ENCODE measurements at places on chromosomes 5 and 9.
A peak's percentile ranks its signal among the peaks of the same experiment; 100 is the strongest.

GRCh38 chr5:161230221-161230620 lies 316.3 kb downstream of the GABRB2 start:
- DNase-seq: no peak

GRCh38 chr5:171601266-171601881 lies 181.9 kb downstream of the FGF18 start:
- no peak for DNase-seq

GRCh38 chr5:146840016-146840415 lies 38.5 kb downstream of the PPP2R2B start:
- DNase-seq: no peak

GRCh38 chr5:173880306-173880985 lies 7.7 kb upstream of the CPEB4 start:
- DNase-seq: no peak

DNA sequence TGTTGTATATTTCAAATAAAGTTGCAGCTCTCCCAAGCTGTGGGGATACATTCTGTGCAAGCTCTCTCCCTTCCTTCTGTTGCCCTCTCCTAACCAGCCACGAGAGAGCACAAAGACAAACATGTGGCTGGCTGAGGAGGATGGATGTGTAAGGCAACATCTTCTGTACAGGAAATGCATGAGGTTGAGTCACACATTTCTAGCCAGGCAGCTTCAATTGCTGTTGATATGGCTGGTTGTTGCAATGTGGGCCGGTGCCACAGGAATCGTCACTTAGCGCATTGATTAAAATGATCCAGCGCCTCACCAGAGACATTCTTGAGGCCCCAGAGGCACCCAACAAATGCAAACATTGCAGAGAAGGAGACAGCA lies 207.1 kb downstream of the ICE1 start:
- no peak for DNase-seq

DNA sequence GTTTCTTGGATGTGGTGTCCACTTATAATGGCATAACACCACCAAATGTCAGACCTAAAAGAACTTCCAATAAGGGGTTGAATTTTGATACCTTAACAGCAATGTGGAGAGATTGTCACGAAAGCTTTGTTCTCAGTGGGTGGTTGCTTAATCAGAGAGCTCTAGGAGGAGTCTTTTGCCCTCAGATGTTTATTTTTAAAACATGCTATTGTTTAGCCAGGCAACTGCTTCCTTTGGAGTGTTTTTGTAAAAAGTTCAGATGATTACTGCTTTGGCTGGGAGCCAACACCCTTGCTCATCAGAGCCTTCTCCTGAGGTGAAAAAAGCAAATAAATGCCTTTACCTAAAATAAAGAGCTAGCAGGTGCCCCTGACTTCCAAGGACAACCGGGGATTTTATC lies 65.0 kb downstream of the SLC1A1 start:
- DNase-seq: peak; percentile 34

- no peak for DNase-seq
Observed at GRCh38 chr9:84471816-84472215, 131.3 kb upstream of the SLC28A3 start.

DNA sequence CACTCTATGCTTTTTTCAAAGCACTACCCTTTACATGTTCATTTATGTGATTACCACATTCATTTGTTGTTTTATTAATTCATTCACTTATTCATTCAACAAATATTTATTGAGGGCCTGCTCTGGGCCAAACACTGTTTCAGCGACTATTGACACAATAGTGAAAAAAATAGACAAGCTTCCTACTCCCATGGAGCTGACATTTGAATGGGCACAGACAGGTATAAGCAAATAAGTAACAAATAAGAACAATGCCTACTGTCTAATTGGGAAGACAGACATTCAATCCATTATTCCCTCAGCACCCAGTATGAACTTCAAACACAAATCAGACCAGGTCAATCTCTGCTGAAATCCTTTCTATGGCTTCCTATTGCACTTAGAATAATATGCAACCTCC lies 156.9 kb upstream of the NR3C1 start:
- no peak for DNase-seq

DNA sequence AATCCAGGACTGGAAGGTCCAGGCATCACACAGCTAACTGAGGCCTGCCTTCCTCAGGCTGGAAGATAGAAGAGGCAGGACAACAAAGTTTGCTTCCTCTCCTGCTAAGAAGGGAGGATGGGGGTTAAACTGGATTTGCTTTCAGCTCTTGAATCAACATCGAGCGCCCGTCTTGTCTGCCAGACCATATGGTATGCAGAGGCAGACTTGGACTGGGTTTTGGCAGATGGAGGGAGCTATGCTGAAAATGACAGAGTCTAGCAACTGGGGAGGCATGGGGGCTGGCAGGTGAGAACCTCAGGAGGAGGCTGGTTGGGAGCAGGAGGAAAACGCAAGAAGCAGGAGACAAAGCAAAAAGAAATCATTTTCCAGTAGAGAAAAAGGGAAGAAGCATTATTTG lies 289.5 kb upstream of the IL12B start:
- DNase-seq: no peak

DNA sequence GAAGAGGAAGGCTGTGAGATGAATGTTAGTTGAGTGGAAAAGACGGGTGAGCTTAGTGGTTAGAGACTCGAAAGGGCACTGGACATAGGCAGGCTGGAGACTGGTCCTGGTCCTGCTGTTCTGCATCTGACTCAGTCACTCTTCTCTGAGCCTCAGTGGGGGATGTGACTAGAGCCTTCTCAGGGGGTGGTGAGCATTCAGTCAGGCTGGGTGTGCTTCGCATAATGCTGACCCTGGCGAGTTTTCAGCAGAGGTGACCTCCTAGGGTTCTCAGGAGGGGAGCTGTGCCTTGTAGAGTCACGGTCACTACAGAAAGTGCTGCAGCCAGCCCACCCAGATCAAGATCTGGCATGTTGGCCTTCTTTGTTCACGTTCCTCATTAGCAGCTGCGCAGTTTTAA lies 44.3 kb downstream of the PRRC2B start:
- no peak for DNase-seq

- peak; percentile 44 for DNase-seq
Observed at GRCh38 chr5:173547579-173547978, 68.9 kb downstream of the BOD1 start.

DNA sequence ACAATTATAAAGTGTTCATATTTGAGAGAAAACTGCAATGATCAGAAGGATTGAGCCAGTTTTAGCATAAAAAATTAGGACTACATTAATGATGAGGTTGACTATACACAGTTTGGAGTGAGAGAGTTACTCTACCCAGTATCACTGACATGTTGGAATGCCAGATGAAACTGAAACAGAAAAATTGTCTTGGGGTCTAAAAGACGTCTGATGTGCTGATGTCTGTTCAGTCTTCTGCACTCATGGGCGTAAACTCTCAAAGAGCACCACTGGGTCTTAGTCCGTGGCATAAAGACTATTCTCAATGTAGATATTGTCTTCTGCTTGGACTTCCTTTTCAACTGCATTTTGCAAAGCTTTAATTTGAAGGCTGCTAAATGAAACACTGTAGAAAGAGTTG lies 29.5 kb downstream of the HAVCR1 start:
- no peak for DNase-seq

GRCh38 chr9:20664501-20664900 lies 19.6 kb upstream of the FOCAD start:
- no peak for DNase-seq

DNA sequence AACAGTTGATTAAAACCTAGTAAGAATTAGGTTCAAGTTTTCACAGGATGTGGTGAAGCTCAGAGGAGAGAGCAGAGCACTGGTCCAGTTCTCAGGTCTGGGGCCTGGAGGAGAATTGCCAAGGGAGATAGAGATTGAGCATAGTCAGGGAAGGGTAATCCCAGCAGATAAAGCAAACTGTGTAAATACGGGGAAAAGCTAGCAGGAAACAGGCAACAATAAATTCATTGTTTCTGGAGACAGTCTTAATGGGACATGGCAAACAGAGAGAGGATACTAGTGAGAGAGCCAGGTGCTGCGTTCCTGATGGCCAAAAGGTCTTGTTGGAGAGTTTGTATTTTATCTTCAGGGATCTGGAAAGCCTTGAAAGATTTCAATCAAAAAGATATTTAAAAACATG lies 333.0 kb downstream of the PDE4D start:
- DNase-seq: no peak

- DNase-seq: no peak
Observed at GRCh38 chr9:15206903-15207696, 99.9 kb downstream of the TTC39B start.

DNA sequence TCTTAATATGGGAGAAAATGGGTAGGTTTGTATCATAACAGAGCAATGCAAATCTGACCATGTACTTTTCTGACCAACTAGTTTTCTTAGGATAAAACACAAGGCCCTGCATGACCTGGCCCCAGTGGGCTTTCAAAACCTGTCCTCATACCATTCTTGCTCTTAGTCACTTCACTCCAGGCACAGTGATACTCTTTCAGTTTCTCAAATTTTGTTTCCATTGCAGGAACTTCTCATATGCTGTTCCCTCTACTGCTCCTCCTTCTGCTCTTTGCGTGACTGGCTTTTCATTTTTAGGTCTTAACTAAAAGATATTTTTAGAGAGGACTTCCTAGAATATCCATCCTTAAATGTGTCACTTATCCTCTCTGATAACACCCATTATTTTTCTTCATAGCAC lies 112.4 kb downstream of the INIP start:
- no peak for DNase-seq

GRCh38 chr9:121672213-121672612 lies 20.8 kb downstream of the DAB2IP start:
- no peak for DNase-seq

DNA sequence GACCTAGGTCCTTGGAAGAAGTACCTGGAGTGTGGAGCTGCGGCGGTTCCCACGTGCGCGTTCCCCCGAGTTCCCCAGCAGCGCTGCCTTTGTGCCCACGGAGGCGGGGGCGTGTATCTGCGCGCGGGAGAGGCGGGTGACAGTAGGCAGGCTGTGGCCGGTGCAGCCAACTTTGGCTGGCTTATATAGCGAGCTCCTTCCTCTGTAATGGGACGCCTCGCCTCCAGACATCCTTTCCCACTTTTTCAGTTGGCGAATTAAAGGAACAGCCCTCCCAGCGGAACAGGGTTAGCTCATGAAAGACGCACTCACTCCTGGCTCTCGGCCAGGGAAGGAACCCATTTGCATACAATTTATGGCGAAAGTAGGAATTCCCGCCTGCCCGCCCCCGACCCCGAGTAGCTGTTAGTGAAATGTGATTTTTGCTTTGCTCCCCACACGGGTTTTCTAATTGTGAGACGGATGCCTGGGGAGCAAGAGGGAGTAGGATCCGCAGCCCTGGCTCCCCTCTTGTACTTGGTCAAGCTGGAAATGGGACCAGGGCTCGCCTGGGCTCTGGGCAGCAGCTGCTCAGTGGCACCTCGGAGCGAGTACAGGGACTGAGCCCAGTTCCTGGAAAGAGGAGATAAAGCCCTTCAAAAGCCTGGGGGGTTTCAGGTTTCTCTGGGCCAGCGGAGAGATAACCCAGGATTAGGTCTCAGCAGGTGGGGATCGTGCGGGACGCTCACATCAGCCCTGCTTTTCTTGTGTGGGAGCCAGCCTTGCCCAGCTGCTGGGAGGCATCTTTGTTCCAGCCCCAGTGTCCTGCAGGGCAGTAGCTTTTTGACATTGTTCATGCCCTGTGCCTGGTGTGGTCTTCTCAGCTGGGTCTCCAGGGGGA lies at the start of gene TNC:
TSS of gene TNC (minus strand) at position 159 of the 880 bp plus-strand sequence. CDS start 27,139 bp downstream, outside the sequence.
- DNase-seq: peak; percentile 52

DNA sequence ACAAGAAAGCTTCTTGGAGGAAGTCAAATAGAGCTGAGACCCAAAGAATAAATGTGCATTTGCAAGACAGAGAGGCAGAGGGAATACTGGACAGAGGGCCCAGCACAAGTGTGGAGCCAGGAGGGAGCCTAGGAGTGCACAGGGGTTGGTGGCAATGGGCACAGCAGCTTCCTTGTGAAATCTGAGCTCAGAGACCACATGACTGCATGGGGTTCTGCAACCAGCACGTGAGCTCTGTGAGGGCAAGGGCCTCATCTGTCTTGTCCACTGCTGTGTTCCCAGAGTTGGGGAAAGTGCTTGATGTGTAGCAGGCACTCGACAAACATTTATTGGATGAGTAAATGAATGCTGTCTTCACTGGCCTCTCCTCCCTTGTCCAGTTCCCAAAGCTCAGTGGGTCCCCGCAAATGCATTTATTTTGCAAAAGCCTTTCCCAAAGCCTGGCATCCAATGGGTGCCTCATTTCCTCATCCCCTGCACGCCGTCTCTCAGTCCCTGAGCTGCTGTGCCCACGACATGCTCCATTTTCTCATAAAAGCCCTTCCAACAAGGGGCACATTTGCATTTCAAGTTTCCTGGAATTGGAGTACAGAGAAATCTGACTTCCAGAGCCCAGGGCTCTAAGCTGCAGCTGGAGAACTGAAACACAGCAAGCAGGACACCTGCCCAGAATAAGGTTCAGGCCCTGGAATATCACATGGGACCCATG lies 58.5 kb downstream of the KCNIP1 start:
- DNase-seq: no peak

- no peak for DNase-seq
Observed at GRCh38 chr9:27451207-27451797, 72.8 kb upstream of the IFNK start.
